ENCODE measurements at places on chromosomes 13 and 19.

- no peak for DNase-seq
These were observed 992 bp upstream of the ADGRE1 start for GRCh38 chr19:6886277-6886897.

DNA sequence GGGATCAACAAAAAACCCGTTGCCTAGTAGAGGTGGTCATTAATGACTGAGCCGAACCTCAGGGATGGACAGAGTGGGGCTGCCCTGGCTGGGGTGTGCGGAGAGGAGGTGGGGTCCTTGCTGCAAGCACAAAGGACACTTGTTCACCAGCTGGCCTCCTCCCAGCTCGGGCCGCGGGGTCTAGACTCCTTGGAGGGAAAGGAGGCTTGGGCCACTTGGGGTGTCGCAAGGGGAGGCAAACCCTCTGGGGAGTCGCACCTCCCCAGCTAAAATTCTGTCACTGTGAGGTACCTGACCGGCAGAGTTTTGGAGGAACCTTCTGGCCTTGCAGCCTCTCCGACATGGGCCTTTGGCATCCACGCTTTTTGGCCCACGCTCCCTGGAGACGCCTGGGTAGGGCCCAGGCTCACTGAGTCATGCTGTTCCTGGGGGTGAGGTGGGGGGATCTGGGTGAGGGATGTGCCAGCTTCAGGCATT lies 8.2 kb downstream of the KLHL26 start:
- no peak for DNase-seq

- peak; percentile 95 for DNase-seq
These were observed 572.8 kb downstream of the PCDH9 start for GRCh38 chr13:66657165-66657881.

DNA sequence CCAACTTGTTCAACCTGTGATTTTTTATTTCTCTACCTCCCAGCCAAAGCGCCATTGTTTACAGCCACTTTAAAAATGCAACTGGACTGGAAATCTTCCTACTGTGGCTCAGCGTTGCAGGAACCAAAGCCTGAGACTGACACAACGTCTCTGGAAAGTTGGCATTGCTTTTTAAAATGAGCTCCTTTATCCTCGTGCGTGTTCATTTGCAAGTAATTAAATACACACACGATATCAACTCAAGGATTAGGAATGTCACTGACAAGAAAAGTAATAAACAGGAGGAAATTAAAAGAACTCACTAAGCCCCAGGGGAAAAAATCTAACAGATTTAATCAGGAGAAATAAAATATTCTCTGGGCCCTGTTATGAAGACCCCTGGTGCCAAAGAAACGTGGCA lies 184.6 kb upstream of the IRS2 start:
- DNase-seq: peak; percentile 25

GRCh38 chr13:29428310-29429181 lies 166.9 kb downstream of the SLC7A1 start:
- no peak for DNase-seq

GRCh38 chr13:40613192-40613818 lies 53.1 kb downstream of the FOXO1 start:
- no peak for DNase-seq

DNA sequence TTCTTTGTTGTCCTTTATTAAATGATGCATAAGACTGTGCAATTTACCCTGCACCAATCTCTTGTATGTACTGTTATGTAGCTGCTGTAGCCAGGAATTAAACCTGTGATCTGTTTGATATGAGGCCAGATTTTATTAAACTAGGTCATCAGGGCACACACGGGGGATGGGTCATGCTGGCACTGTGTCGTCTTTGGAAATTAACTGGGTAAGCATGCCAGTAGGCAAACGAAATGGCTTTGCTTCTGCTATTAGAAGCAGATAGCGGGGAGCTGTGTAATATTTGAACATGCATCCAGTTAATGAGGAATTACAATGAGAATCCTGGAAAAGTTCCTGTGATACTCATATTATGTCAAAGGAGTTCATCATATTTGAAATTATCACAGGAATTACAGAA lies 23.5 kb downstream of the MTUS2 start:
- DNase-seq: no peak

GRCh38 chr19:51568456-51568855 lies 2.6 kb upstream of the ZNF175 start:
- DNase-seq: no peak

DNA sequence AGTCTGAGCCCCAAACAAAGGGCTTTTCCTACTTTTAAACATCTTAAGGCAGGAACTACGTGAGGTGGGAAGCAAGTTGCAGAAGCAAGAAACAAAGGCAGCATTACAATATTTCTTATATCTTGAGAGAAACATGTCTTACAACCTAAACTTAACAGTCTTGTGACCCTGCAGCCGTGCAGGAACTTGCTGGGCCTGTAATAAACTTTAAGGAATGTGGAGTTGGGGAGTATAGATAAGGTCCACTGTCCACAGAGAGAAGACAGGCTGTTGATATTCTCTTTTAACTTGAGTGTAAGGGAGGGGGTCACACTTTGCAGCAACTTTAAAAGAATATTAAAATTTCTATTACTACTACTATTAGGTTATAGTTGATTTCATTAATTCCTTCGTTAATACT lies 214.6 kb upstream of the HTR2A start:
- DNase-seq: no peak

DNA sequence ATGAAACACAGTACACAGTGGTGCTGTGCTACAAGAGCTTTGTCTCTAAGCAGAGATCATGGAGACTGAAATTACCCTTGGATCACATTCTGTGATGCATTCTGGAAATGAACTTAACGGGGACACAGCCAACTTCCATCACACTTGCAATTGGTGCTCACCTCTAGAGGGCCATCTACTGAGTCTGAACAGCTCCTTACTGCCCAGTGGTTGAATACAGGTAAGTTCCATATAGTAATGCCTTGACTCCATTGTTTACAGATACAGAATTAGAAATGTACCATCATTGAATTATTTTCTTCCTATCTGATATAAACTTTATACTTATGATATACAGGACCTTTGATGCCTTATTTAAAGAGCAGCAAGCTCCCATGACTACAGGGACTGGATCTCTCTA lies 686.4 kb downstream of the PCDH9 start:
- DNase-seq: no peak

- no peak for DNase-seq
These were observed 763.6 kb upstream of the SLITRK6 start for GRCh38 chr13:86562866-86563265.

DNA sequence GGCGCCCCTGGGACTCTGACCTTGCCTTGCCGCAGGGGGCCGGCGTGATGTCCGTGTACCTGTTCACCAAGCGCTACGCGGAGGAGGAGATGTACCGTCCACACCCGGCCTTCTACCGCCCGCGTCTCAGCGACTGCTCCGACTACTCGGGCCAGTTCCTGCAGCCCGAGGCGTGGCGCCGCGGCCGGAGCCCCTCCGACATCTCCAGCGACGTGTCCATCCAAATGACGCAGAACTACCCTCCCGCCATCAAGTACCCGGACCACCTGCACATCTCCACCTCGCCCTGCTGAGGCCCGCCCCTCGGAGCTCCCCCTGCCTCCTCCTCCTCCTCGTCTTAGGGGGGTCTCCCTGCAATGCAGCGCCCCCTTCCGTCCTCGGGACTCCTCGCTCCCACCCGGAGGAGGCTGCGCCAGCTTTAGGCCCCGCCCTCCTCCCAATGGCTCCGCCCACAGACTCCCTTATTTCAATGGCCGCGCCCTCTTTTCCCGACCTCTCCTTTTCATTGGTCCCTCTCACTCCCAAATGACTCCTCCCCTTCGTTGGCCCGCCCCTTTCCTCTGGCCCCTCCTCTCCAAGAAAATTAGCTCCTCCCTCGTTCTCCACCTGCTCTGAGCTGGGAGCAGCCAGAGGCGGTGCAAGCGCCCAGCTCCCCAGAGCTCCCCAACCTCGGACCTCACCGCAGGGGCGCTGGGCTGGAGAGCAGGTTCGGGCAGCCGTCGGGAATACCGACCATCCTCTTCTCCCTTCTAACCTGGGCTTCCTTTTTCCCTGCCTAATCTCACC lies 20.5 kb upstream of the CACNG8 start:
- DNase-seq: no peak

DNA sequence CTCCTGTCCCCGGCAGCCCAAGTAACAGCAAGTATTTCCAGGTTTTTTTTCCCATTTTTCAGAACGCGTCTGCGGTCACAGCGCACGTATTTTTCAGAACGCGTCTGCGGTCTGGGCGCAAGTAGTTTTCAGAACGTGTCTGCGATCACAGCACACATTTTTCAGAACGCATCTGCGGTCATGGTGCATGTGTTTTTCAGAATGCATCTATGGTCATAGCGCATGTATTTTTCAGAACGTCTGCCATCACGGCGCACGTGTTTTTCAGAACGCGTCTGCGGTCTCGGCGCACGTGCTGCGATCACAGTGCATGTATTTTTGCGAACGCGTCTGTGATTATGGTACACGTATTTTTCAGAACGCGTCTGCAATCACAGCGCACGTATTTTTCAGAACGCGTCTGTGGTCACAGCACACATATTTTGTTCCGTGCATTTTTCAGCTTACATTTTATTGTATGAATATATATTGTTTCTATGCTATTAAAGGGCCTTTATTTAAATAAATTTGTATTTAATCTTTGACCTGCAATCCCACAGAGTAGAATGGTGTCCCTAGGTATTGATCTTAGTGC lies 19.7 kb downstream of the ATP4B start:
- DNase-seq: no peak

- DNase-seq: no peak
These were observed 736 bp upstream of the ZMYM5 start for GRCh38 chr13:19864024-19864745.

- peak; percentile 57 for DNase-seq
These were observed 33.3 kb upstream of the GAS6 start for GRCh38 chr13:113897161-113897560.

DNA sequence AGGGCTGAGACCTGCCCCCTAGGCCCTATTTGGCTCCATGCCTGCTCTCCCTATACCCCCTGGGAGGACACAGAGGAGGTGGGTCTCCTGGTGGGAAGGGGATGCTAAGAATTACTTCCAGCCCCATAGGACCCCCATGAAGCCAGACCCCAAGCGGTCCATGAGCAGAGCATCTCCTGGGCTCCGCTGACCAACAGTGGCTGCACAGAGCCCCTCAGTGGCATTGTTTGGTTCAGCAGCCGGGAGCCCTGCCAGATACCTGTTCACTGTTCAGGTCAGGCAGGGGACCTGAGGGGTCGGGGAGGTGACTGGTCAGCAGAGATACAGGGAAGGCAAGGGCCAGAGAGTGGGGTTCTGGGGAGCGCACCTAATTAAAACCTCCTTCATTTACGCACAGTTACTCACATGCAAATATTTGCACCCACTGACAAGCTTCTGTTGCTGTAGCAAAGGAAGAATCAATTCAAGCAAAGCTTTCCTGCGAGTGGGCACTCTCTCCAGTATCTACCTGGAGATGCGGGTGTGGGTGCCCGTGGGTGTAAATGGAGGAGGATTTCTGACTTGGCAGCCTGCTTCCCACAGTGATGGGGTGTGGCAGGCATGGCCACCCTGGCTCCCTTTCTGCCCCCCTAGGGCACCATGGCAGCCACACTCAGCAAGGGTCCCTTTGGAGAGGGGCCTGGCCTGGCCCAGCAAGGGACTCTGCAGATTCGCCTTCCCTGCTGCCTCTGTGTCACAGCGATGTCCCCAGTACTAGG lies 83.5 kb downstream of the CHST8 start:
- no peak for DNase-seq

- no peak for DNase-seq
These were observed 9.2 kb downstream of the UBXN6 start for GRCh38 chr19:4448147-4448985.

DNA sequence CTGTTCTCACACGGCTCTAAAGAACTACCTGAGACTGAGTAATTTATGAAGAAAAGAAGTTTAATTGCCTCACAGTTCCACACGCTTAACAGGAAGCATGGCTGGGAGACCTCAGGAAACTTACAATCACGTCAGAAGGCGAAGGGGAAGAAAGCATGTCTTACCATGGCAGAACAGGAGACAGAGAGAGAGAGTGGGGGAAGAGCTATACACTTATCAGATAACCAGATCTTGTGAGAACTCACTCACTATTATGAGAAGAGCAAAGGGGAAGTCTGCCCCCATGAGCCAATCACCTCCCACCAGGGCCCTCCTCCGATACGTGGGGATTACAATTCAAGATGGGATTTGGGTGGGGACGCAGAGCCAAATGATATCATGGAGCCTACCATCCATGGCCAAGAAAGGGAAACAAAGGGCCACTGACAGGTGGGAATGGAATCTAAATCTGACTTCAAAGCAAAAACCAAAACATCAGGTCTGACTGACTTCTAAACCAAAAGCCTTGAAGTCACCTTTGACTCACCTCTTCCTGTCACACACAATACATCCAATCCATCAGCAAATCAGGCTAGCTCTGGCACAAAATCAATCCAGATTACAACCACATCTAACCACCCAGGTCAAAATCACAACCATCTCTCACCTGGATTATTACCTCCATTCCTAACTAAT lies 189.7 kb downstream of the ENOX1 start:
- no peak for DNase-seq

DNA sequence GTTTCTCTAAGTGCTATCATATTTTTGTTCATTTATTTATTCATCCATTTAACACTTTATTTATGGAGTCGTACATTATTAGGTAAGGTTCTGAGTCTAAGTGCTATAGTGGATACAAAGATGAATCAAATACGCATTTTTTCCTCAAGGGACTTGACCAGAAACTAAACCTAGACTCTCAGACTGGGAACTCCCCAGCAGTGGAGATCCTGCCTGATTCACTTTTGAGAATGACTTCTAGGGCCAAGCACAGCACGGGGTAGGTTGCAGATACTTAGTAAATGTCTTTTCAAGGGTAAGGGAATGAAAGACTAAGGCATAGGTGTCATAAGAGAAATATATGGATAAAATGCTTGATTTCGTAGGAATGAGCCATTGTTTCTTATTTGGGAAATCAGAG lies 7.2 kb downstream of the DNAJC15 start:
- DNase-seq: no peak

GRCh38 chr13:23744315-23744714 lies 144.9 kb downstream of the MIPEP start:
- no peak for DNase-seq

- DNase-seq: peak; percentile 21
These were observed 20.3 kb downstream of the MAST3 start for GRCh38 chr19:18117692-18118378.

- DNase-seq: no peak
These were observed 19.5 kb downstream of the NUFIP1 start for GRCh38 chr13:44969551-44970484.

- peak; percentile 48 for DNase-seq
These were observed 2.6 kb downstream of the RNASEH2B start for GRCh38 chr13:50911937-50912795.

DNA sequence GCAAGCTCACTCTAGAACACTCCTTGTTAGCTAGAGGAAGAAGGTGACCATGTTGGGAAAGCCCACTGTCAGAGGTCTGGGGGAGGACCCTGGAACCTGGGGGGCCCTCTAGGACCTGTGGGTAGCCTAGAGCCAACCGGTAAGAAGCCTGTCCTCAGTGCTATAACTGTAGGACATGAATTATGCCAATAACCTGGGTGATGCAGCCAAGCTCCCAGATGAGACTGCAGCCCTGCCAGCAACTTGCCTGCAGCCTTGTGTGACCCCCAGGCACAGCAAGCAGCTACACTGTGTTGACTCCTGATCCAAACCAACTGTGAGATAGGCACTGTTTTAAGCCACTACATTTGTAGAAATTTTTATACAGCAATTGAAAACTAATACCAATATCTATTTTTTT lies 122.3 kb downstream of the MIPEP start:
- DNase-seq: no peak

Measured in retinal pigment epithelial cell (primary cell).